MG63 (cell line): ENCODE measurements at places on chromosomes 7 and 10.
A peak's percentile ranks its signal among the peaks of the same experiment; 100 is the strongest.

DNA sequence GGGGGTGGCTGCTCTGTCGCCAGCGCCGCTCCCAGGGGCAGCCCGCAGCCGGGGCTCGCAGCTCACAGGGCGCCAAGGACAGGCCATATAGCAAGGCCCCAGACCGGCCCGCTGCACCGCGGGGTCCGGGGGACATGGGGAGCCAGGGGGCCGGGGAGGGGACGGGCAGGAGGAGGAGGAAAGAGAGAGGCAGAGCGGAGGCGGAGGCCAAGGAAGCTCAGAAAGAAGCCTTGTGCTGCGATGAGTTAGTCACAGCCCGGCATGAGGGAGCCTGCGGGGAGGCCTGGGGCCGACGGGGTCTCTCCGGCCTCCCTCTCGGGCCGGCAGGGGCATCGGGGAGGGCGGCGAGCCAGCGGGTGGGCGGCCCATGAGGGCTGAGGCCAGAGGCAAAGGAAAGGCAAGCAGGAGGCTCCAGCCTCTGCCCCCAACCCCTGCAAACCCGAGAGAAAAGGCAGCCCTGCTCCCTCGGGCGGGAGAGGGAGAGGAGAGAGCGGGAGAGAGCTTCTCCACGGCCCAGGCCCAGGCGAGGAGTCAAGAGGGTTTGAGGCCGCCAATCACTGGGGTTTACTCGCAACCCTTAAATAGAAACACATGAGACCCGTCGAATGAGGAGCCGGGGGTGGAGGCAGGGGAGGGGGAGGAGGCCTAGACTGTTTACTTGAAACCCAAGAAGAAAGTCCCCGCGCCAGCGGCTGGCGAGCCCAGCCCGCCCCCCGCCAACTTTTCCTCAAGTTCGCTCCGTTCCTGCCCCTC is 167.9 kb downstream of the NEURL1 start:
- peak; percentile 92 for DNase-seq

DNA sequence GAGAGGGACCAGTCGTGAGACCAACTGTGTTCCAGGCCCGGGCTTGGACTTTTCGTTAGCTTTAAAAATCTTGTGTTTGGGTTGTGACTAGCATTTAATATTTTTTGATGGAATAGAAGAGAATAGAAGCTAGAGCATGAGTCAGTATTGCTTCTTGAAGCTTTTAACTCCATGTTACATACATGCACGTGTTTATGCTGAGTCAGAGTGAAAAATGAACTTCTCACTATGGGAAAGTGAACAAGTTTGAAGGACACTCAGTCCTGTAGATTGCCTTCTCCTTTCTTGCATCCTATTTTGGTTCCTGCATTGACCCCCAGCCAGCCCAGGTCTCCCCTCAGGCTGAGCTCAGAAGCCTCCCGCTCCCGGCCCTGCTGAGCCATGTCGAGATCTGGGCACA is 31.8 kb downstream of the GHRHR start:
- no peak for DNase-seq

GRCh38 chr7:13055732-13056368 is 368.4 kb downstream of the ARL4A start:
- DNase-seq, result no peak

DNA sequence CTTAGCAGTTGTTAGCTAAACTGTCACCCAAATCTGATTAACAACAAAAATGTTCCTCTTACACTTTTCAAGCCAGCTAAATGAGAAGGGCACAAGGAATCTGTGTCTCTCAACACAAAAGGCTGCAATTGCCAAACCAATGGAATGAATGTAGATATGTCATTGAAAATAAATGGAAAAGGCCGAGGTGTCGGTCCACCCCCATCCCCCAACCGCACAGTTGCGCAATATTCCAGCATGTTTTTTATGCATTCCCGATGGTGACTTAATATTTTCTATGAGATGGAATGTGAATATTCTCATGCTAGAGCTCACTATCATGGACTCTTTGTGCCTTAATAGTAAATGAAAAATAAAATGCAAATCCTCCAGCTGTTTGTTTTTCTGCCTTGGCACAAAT is 181.6 kb upstream of the LRGUK start:
- no peak for DNase-seq

DNA sequence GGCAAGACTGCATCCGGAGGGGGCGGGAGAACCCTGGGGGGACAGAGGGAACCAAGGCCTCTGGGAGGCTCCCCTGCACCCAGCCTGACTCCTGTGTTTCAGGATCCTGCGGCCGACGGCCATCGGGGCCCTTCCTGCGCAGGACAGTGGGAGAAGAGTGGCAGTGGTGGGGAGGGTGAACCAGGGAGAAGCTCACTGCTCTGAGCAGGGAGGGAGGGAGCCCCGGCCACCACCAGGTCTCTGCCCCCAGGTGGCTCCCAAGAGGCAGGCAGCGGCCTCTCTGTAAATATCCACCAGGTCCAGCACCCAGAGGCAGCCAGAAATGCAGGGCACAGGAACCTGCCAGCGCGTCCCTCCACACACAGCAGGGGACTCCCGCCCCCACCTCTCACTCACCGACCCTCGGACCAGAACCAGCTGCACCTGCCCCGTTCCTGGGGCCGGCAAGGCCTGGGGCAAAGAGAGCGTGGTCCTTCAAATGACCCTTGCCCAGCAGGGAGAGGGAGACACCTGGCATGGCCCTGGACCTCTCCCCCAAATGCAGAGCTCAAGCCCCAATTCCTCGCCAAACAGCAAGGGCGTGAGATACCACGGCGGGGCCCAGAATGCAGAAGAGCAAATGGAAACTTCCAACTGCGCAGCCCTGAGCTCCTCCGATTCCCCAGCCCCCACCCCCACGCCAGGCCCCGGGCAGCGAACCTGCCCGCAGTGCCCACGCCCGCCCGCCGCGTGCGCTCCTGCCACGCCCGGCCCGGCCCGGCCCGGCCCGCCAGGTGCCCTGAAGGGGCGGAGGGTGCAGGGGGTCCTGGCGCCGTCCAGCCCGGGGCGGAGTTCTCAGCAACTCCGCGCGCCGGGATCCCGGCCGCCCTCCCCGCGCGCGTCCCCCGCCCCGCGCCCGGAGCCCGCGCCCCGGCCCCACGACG is 805 bp downstream of the RASGEF1A start:
- DNase-seq, result no peak
